ENCODE measurements at places on chromosomes 16 and 17. TPM values are rescaled to one million over a fixed set of nuclear protein-coding genes. Genes with fewer than 3 reads are reported as not detected.

The AANAT gene
- total RNA-seq: not detected

The GLIS2 gene
- total RNA-seq: 1.7 TPM

The MYH2 gene
- under 0.01 TPM for total RNA-seq

The NOD2 gene
- 0.14 TPM for total RNA-seq

The B3GNT9 gene
- 51.8 TPM for total RNA-seq

The NPIPB2 gene
- 5.7 TPM for total RNA-seq

The DPEP3 gene
- not detected for total RNA-seq

The RHBDL1 gene
- total RNA-seq: 3.7 TPM

The PLA2G10 gene
- total RNA-seq: not detected

The CDH11 gene
- total RNA-seq: 363 TPM

The AURKB gene
- total RNA-seq: 2.7 TPM

The PPP1R1B gene
- total RNA-seq: not detected

Measured in smooth muscle cell of bladder (primary cell).